Aortic smooth muscle cell (primary cell): ENCODE measurements at places on chromosomes 2 and 18. TPM values are rescaled to one million over a fixed set of nuclear protein-coding genes. Genes with fewer than 3 reads are reported as not detected.

Gene CNRIP1
- total RNA-seq: 23.8 and 26.1 TPM in 2 replicates

Gene NCKAP1
- total RNA-seq: 131 and 155 TPM in 2 replicates

Gene RGPD4
- total RNA-seq: under 0.01 TPM in 1 of 2 replicates, not detected in the other

Gene CRYBA2
- not detected in 2 replicates for total RNA-seq

Gene TMEM178A
- total RNA-seq: 1.5 and 1.7 TPM in 2 replicates

Gene ASXL3
- total RNA-seq: 0.13 and 0.44 TPM in 2 replicates

Gene CIB4
- total RNA-seq: not detected in 2 replicates

Gene EVX2
- total RNA-seq: not detected in 2 replicates

Gene GTF2A1L
- total RNA-seq: 3.5 and 4.9 TPM in 2 replicates
